ENCODE measurements at places on chromosomes 2 and 18.
A peak's percentile ranks its signal among the peaks of the same experiment; 100 is the strongest.

DNA sequence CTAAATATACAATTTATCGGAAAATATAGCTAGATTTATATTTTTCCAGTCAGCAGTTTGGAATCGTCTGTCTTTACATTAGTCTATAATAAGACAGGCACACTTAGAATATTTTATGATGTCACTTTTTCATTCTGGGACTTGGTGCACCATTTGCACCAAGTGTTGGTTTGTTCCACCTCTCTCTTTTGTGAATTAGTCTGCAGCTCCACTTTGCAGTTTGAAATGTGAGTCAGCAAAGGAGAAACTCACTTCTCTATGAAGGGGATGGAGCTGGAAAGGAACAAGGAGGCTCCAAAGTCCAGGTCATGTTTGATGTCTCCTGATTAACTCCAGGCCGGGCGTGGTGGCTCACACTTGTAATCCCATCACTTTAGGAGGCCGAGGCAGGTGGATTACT lies 63.8 kb upstream of the RTN4 start:
- DNase-seq = no peak
- H3K4me3 ChIP-seq = no peak overlapping the region
- H3K27ac ChIP-seq = no peak overlapping the region
- H3K4me1 ChIP-seq = peaks cover 6% of the 10 kb centered on the region

GRCh38 chr2:239590995-239591915 lies 190.4 kb upstream of the HDAC4 start:
- no peak overlapping the region for H3K4me3 ChIP-seq
- no peaks in the 10 kb centered on the region for H3K27me3 ChIP-seq
- no peaks in the 10 kb centered on the region for H3K36me3 ChIP-seq
- DNase-seq = no peak
- no peaks in the 10 kb centered on the region for H3K4me1 ChIP-seq

DNA sequence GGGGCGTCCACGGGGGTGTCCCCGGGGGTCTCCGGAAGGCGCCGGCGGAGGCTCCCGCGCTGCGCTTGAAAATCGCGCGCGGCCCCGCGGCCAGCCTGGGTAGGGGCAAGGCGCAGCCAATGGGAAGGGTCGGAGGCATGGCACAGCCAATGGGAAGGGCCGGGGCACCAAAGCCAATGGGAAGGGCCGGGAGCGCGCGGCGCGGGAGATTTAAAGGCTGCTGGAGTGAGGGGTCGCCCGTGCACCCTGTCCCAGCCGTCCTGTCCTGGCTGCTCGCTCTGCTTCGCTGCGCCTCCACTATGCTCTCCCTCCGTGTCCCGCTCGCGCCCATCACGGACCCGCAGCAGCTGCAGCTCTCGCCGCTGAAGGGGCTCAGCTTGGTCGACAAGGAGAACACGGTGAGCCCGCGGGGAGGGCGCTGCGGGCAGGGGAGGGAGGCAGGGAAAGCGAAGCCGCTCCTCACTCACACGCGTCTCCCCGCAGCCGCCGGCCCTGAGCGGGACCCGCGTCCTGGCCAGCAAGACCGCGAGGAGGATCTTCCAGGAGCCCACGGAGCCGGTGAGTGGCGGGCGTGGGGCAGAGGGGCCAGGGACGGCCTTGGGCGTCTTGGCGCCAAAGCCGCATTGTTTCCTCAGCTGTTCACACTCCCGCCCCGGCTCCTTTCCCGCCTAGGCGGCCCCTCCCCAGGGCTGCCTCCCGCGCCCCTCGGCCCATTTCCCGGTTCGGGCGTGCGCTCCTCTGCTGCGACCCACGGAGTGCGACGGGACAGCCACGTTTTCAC lies at the start of gene RRM2:
TSS of gene RRM2 (plus strand) at position 240 of the 781 bp plus-strand sequence. CDS start at position 300, 60 bp downstream.
- peaks cover 5% of the 10 kb centered on the region for H3K4me1 ChIP-seq
- H3K27me3 ChIP-seq = no peaks in the 10 kb centered on the region
- peaks cover 8% of the 10 kb centered on the region for H3K36me3 ChIP-seq
- H3K4me3 ChIP-seq = peak within 1 kb of the TSS; percentile 71

GRCh38 chr2:134177351-134177931 lies 76.4 kb upstream of the MGAT5 start:
- H3K4me1 ChIP-seq = peaks cover 31% of the 10 kb centered on the region
- H3K36me3 ChIP-seq = peaks cover 8% of the 10 kb centered on the region
- no peaks in the 10 kb centered on the region for H3K27me3 ChIP-seq
- DNase-seq = no peak

- no peaks in the 10 kb centered on the region for H3K36me3 ChIP-seq
- no peak for DNase-seq
- H3K4me3 ChIP-seq = no peak overlapping the region
Measured at GRCh38 chr2:208545403-208546042, 138.9 kb downstream of the PTH2R start.

DNA sequence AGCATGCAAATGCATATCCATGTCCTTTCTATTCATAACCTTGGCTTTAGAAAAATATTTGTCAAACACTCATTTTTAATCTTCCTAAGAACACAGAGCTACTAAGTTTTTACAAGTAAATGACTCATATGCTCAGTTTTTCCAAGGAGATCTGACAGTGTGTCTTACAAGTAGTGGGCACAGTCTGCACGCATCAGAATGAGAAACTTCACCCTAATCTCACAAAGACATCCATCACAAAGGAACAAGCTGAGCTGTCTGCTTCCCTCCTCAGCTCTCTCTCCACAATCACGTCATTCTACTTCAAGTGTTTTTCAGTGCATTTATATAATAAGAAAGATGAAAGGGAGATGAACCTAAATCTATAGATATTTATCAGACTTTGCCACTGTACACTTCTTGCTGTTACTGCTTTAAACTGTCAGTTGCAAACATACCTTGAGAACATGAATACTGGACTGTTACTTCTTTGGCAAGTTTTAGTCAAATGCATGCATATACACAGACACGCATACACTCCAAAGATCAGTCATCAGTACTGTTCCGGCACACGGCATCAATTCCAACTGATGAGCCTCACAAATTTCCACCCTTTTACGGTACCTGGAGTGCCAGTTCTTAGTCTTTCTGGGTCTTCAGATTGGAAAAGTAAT lies 75.7 kb downstream of the RBMS1 start:
- no peak overlapping the region for H3K4me3 ChIP-seq
- no peaks in the 10 kb centered on the region for H3K4me1 ChIP-seq
- peaks cover 4% of the 10 kb centered on the region for H3K27me3 ChIP-seq

DNA sequence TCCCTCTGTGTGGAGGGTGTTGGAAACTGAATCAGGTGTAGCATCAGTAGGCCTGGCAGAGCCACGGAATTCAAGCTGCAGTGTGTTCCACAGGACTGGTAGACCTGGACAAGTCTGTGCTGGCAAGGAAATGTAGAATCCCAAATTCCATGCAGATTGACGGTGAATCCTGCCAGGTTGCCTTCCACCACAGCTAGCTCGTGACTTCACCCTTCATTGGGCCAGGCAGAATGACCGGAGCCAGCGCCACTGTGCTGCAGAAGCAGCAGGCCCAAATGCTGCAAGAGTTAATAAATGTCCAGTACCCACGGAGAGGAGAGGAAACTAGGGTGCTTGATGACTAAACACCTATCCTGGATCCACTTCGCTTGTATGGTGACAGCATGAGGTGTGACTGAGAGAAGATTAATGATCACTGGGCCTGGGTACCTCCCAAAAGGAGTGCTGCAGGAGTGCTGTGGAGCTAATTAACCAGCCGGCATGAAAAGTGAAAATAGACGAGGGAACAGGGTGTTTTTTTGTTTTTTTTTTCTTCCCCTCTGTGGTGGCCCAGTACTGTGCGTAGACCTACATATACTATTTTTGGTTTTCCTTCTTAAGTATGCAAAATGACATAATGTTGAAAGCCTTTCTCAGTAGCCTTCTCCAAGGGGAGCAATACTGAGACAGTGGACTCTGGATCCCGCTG lies 122.2 kb downstream of the TANC1 start:
- no peaks in the 10 kb centered on the region for H3K36me3 ChIP-seq
- no peak overlapping the region for H3K27ac ChIP-seq
- H3K4me1 ChIP-seq = peaks cover 16% of the 10 kb centered on the region

DNA sequence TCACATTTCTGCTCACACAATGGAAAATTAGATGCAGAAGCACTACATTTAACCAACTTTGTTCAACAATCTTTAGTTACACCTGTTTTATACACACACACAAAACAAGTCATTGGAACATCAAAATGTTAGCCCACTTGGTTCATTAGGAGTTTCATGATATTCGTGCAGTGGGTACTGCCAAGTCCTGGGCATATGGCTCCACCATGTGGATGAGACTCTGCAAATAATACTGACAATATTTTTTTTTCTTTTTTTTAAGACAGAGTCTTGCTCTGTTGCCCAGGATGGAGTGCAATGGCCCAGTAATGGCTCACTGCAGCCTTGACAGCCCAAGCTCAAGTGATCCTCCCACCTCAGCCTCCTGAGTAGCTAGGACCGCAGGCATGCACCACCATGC lies 34.5 kb upstream of the GRB14 start:
- H3K36me3 ChIP-seq = no peaks in the 10 kb centered on the region
- no peaks in the 10 kb centered on the region for H3K4me1 ChIP-seq
- no peak for DNase-seq

- H3K36me3 ChIP-seq = no peaks in the 10 kb centered on the region
- no peak for DNase-seq
- H3K27ac ChIP-seq = no peak overlapping the region
- no peaks in the 10 kb centered on the region for H3K4me1 ChIP-seq
- no peaks in the 10 kb centered on the region for H3K27me3 ChIP-seq
- no peak overlapping the region for H3K4me3 ChIP-seq
Measured at GRCh38 chr2:234165421-234165820, 114.9 kb downstream of the SPP2 start.

- H3K27me3 ChIP-seq = peaks cover 1% of the 10 kb centered on the region
- no peaks in the 10 kb centered on the region for H3K4me1 ChIP-seq
- DNase-seq = no peak
- H3K36me3 ChIP-seq = no peaks in the 10 kb centered on the region
Measured at GRCh38 chr2:105238664-105239240, 2.8 kb upstream of the GPR45 start.

- peaks cover 2% of the 10 kb centered on the region for H3K27me3 ChIP-seq
- no peak overlapping the region for H3K4me3 ChIP-seq
- no peak overlapping the region for H3K27ac ChIP-seq
- no peaks in the 10 kb centered on the region for H3K4me1 ChIP-seq
- no peaks in the 10 kb centered on the region for H3K36me3 ChIP-seq
Measured at GRCh38 chr2:85199698-85200097, 66.5 kb downstream of the TCF7L1 start.

DNA sequence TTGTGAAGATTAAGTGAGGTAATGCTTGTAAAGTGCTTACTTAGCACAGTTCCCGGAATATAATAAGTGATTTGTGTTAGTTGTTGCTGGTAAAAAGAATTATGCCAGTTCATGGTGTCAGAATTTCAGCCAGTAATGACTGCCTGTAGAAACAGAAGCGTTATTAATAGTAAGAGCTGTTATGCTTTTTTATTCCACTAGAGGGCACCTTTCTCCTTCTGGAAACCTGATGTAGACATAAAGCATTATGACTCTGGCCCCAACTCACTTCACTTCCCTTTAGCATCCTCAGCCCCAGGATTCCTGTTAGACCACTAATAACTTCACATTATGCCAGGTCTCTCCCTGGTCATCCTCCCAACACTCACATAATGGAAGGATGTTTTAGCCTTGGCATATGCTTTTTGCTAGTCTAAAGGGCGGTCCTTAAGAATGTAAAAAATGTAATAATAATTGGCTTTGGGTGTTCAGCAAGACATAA lies 34.9 kb downstream of the C18orf54 start:
- DNase-seq = no peak
- H3K27me3 ChIP-seq = no peaks in the 10 kb centered on the region
- no peak overlapping the region for H3K27ac ChIP-seq
- H3K4me3 ChIP-seq = no peak overlapping the region
- no peaks in the 10 kb centered on the region for H3K36me3 ChIP-seq

DNA sequence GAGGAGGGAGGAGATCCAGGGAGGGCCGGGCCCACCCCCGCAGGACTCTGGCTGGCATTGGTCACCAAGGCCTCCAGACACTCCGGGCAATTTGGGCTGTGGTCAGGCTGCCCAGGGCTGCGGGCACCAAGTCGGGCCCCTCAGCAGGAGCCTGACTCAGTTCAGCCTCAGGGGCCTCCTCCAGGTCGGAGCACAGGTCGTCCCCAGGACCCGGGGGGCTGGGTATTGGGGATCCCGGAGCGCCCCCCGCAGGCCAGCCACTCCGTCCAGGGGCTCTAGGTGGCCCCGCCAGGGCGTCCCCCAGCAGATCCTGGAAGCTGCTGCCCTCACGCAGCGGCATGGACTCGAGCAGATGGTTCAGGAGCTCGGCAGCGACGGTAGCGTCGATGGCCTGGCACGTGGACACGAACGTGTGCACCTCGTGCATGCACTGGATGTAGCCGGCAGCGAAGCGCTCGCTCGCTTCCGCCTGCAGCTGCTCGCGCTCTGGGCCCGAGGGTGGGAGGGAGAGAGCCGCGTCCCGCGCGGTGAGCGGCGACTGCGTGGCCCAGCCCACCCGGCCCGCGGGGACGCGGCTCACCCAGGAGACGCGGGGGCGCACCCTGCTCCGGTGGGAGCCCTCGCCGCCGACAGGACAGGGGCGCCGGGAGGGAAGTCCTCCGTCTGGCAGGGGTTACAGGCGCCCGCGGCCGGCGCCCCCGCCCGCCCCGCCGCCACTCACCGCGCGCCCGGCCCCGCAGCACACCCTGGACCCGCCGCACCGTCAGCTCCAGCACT lies 884 bp downstream of the HES6 start:
- no peak overlapping the region for H3K4me3 ChIP-seq
- no peak for DNase-seq
- H3K4me1 ChIP-seq = 0 out of 2 replicates have a peak, but pooled peaks cover 3% of the 10 kb centered on the region
- H3K36me3 ChIP-seq = no peaks in the 10 kb centered on the region
- H3K27me3 ChIP-seq = peaks cover 8% of the 10 kb centered on the region

- H3K36me3 ChIP-seq = no peaks in the 10 kb centered on the region
- no peak overlapping the region for H3K4me3 ChIP-seq
- H3K27me3 ChIP-seq = no peaks in the 10 kb centered on the region
- no peaks in the 10 kb centered on the region for H3K4me1 ChIP-seq
- no peak for DNase-seq
Measured at GRCh38 chr2:3035385-3036050, 342.1 kb downstream of the EIPR1 start.

- H3K27ac ChIP-seq = peak overlapping the region; percentile 84
- peak overlapping the region; percentile 83 for H3K4me3 ChIP-seq
- H3K27me3 ChIP-seq = no peaks in the 10 kb centered on the region
- no peaks in the 10 kb centered on the region for H3K36me3 ChIP-seq
- H3K4me1 ChIP-seq = peaks cover 6% of the 10 kb centered on the region
Measured at GRCh38 chr2:39120521-39120770, 405 bp downstream of the SOS1 start.

GRCh38 chr2:68734688-68735525 lies at the start of gene ARHGAP25:
ARHGAP25 (plus strand) TSS chr2:68734811; CDS start chr2:68735200, 389 bp downstream.
- H3K4me3 ChIP-seq = peak within 1 kb of the TSS; percentile 37
- no peaks in the 10 kb centered on the region for H3K27me3 ChIP-seq
- H3K27ac ChIP-seq = peak within 1 kb of the TSS; percentile 47
- H3K36me3 ChIP-seq = no peaks in the 10 kb centered on the region

DNA sequence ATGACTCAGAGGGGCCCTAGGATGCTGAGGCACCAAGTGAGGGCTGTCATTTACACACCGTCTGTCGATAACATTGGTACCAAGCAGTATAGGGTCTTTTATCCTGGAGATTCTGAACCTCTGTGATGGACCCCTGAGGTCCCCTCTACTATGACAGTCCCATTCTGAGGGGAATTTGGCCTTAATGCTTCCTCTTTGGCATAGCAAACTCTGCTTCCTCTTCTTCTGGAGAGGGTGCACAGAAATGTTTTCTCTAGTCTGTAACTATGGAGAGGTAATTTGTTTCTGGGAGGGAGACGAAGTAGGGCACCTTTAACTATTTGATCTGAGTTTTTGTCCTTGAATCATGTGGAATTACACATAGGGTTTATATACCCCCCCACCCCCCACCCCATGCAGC lies 44.8 kb downstream of the INPP4A start:
- DNase-seq = no peak
- peaks cover 63% of the 10 kb centered on the region for H3K4me1 ChIP-seq
- H3K27ac ChIP-seq = peak overlapping the region; percentile 78
- H3K4me3 ChIP-seq = no peak overlapping the region
- H3K36me3 ChIP-seq = peaks cover 18% of the 10 kb centered on the region
- H3K27me3 ChIP-seq = no peaks in the 10 kb centered on the region

Measured in GM12878 (cell line).